ENCODE measurements at places on chromosomes 6 and 20.

- no peak for DNase-seq
These were observed 3.3 kb downstream of the ZSWIM3 start for GRCh38 chr20:45860560-45861220.

DNA sequence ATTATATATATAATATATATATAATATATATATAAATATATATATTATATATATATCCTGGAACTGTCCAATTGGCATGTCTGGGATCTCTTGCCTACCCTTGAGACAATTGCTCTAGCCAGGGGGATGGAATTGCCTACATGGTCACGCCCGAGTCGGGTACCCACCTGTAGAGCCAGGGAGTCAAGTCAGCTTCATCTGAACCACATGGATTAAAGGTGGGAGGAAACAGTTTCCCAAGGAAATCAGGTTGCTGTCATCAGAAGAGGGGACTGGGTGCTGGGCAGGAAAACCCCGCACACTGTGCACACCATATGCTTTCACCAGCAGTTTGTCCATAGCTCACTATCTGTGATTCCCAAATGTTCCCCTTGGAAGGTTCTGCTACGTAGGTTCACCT, 252.5 kb upstream of the NOX3 start:
- DNase-seq: no peak

DNA sequence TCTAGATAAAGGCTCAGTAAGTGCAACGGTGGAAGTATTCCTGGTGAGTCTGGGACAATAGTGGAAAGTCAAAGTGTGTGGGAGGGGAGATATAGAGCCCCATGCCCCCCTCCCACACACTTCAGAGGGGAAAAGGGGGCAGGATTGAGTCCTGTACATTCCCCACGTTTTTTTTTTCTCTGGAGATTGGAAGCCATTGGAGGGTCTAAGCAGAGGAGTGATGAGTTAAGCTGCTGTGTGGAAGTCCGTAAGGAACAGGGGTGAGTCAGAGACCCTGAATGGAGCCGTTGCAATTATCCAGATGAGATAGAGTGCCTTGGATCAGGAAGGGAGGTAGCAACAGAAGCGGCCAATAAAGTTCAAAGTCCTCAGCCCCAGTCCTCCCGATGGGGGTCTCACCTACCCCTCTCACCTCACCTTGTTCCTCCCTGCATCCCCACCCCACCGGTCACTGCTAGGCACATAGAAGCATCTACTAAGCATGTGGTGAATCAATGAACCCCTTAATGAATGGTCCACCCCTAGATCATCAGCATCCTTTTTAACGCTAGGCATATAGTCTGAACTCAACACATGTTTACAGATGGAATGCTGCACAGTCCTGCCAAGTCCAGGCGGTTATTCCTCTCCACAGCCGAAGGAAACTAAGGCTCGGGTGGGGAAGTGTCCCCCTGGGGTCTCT, 662 bp upstream of the SLC9A8 start:
- peak; percentile 60 for DNase-seq

DNA sequence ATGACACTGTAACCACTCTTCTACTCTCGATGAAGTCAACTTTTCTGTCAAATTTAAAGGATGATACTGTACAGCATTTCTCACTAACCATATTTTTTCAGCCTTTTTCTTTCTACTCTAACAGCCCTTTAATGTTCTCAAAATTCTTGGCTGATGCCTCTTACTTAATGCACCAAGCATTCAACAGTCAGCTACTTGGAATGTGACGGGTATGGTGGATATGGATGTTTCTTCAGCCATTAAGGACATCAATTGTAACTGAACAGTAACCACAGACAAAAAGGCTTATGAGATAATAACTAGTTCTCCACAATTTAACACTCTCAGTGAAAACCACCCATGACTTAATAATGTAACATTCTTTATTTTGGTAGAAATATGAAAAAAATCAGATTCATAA, 467.2 kb upstream of the ZNF337 start:
- peak; percentile 92 for DNase-seq

DNA sequence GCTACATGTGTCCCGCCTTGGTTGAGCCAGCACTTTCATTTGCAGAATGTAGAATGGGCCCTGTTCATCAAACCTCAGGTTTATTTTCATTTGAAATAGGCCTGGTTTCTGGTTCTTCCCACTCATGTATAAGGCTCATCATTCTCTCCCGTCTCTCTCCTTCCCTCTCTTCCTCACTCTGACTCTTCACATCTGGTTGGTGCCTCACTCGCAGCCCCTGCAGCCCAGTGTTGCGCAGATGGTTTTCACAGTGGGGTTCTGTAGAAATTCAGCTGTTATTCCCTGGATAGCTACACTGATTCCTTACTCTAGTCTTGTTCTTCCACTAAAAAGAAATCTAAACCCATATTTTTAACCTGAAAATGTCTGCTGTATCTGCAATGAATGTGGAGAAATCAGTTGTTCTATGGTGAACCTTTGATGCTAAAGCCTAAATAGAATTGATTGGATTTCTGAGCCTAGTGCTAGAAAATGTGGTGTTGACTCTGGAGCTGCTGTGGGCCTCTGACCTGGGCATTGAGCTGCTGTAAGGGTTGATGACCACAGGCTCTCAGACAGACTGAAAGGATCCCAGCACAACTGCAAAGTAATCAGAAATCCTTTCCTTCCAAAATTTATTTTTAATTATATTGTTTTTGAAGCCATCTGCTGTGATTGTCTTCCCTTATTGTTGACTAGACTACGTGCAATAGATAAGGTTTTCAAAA, 150.3 kb downstream of the TMEM242 start:
- DNase-seq: no peak

DNA sequence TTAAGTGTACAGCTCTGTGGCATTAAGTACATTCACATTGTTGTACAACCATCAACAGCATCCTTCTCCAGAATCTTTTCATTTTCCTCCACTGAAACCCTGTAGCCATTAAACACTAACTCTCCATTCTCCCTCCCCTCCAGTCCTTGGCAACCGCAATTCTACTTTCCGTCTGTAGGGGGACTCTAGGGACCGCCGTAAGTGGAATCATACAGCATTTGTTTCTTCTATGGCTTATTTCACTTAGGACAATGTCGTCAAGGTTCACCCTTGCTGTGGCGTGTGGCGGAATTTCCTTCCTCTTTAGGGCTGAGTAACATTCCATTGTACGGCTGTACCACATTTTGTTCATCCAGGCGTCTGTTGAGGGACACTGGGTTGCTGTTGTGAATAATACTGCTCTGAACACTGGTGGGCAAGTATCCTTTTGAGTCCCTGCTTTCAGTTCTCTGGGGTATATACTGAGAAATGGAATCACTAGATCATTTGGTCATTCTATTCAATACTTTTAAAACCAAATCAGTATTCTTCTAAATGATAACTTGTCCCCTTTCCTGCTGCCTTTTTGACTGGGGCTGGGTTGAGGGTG, 50.7 kb downstream of the PPP1R3G start:
- peak; percentile 34 for DNase-seq

GRCh38 chr6:20919677-20920385, 385.6 kb downstream of the CDKAL1 start:
- no peak for DNase-seq

GRCh38 chr6:11270030-11271027, 37.9 kb upstream of the NEDD9 start:
- DNase-seq: no peak

DNA sequence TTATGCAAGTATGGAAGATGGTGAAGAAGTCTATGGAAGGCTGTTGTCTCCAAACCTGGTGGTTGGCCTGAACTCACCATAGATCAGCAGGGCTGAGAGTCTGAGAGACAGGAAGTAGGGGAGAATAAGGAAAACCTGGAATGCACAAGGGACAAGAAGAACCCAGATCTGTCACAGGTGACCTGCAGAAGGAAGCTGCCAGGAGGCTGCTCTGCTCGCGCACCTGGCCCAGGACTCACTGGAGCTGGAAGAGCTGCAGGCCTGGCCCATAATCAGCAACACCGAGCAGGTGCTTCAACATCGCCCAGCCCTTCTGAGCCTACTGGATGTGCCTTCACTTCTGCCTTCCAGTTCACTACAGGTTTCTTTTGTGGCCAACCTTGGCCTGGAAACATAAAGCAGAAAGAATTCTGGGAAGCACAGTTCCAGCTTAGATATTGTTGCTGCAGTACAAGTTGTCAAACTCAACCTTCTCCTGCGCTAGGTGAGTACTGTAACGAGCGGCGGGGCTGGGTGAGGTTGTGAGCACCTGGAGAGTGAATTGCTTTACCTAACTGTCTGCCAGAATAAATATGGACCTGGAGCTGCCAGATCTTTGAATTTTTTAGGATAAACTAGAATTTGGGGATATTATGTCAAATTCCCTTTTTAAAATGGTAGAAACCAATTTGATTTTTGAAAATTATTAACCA, 82.4 kb downstream of the CDH26 start:
- no peak for DNase-seq

GRCh38 chr20:5480824-5481600, 164.3 kb upstream of the PROKR2 start:
- DNase-seq: no peak

GRCh38 chr20:60228255-60228654, 270.0 kb downstream of the CDH26 start:
- no peak for DNase-seq
